ENCODE measurements at places on chromosomes 7 and 10.

DNA sequence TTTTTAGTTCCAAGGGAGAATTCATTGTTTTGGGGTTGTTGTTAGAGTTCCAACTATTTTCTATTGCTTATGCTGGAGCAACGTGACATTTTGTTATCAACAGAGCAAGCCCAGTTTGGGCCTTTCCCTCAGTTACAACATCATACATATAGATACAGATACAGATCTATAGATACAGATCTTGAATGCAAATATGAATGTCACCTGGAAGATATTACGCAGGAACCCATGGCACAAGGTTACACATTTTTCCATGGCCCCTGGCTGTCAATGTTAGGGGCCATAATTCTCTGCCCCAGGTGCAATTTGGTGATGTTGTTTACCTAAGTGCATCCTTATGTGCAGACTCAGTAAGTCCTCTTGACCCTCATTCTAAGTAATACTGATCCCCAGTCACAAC, 3.6 kb upstream of the PODXL start:
- DNase-seq, result no peak

DNA sequence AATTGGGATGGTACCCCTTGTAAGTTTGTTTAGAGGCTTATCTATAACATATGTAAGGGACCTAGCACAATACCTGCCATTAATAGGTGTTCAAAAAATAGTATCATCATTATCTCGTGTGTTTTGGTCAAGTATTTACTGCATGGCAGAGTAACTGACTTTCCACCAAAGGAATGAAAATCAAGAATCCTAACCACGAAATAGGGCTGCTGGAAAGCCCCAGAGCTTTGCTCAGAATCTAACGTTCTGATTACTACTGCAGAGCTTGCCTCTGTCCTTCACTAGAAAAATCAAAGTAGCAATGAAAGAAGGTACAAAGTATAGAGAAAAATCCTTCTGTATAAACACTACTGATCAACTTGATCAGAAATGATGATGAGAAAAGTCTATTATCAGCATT, 34.9 kb downstream of the DCLRE1C start:
- DNase-seq, result no peak

- DNase-seq, result no peak
These were observed 31.5 kb downstream of the ADD3 start for GRCh38 chr10:110039254-110039653.

DNA sequence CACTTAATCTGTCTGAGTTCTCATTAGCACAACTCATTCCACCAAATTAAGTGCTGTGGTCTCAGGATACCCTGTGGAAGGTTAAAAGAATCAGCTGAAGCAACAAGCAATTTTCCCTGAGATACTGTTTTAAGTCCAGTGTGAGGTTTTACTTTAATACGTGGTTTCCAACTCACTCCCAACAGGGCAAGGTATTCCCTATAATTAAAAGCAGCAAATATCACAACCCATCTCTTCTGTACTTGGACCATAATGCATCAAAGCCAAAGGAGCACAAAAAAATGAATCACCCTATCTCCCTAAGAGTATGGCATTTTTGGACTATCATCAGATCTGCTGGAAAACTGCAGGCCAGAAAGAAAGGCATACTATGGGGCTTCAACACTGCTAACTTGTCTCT, 4.9 kb downstream of the CADPS2 start:
- no peak for DNase-seq

DNA sequence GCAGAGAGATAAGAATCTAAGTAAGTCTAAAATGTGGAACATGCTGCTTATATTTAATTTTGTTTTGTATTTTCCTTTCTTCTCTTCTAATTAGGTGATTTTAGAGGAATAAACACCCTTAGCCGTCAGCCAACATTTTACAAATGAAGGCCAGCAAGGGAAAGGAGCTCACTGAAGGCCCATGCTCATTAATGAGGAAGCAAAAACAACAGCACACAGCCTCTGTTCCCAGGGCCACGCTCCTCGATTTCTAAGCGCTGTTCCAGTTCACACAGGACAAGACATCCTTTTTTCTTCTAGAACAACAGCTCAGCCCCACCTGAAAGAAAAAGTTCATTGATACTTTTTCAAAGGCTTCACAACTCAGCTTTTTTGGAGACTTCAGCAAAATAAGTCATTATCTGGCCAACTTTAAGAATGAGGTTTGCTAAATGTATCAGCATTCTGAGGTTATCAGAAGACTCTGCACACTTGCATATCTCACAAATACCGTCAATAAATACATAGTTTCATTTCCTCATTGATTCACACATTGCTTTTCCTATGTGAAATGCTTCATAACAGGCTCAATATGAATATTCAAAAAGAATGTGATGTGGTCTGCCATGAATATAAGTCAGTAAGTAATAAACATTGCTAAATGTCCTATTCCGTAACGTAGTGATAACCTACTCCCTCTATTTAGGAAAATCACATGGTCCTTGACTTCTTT, 34.8 kb upstream of the SFMBT2 start:
- no peak for DNase-seq

DNA sequence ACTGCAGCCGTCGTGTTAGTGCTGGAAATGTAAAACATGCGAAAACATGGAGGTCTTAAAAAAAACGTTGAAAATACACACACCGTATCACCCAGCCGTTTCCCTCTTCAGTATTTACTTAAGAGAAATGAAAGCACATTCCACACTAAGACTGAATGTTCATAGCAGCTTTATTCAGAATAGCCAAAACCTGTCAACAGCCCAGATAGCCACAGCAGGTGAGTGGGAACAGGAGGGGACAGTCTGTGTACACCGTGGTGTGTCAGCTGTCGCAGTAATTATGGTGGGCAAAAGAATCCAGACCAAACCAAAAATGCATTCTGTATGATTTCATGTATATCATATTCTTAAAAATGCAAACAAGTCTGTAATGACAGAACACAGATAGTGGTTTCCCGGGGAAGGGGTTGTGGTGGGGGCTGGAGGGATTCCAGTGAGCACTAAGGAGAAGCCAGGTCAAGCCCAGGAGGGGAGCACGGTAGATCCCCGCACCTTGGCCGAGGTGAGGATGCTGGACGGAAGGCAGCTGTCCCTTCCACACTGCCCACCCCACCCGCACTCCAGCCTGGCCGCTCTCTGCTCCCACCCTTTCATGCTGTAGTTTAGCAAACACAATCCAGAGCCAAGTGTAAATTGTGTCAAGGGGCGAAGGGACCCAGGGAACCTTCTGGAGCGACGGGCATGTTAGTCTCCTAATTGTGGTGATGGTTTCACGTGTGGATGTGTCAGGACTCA, 123.6 kb downstream of the NKX6-2 start:
- DNase-seq, result no peak

DNA sequence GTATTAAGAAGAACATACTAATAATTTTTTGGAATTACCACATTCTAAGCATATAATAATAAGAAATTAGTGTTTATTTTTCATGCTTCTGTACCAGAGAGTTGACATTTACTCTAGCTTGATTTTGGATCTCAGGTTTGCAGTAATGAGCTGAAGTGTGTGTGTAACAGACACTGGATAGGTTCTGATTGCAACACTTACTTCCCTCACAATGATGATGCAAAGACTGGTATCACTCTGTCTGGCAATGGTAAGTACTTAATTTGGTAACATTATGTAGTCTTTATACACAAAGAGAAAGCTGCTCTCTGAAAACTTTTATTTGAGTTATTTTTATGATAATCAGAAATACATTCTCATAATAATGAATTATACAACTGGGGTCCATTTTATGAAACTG, 54.1 kb downstream of the SRI start:
- no peak for DNase-seq
